ENCODE measurements at places on chromosomes 11 and 22.

DNA sequence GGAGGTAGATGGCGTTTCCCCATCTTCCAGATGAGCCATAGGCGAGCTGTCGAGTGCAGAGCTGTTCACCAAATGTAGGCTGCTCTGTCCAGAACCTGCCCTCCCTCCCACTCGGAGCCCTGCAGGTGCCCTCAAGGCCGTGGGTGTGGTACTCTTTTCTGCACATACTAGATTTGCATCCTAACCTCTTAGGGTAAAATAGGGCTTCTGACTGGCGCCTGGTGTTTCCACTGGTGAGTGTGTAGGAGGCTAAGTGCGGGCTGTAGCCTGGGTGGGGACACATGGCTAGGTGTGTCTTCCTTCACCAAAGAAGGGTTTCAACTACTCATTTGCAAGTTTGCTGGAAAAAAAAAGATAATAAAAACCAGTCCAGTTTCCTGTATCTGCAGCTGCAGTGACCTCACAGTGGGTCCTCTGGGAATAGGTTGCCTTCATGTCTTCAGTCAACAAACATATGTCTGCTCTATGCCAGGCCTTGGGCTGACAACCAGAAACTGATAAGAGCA lies 8.5 kb downstream of the BIK start:
- DNase-seq = no peak

DNA sequence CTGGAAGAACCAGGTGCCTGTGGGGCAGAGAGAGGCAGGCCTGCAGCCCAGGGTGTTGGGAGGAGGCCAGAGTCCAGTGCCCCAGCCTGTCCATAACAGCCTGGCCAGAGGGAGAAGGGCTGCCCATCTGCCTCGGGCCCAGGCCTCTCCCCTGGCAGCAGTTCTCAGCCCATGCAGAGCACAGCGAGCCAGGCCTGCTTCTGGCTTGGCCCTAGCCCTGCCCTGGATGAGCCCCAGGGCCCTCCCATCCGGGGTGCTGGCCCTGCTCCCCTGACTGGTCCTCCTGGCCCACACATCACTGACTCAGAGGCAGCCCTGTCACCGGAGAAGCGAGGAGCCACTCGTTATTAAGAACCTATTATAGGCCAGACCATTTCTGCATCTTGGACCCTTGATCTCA lies 19.7 kb upstream of the MYRF start:
- no peak for DNase-seq

DNA sequence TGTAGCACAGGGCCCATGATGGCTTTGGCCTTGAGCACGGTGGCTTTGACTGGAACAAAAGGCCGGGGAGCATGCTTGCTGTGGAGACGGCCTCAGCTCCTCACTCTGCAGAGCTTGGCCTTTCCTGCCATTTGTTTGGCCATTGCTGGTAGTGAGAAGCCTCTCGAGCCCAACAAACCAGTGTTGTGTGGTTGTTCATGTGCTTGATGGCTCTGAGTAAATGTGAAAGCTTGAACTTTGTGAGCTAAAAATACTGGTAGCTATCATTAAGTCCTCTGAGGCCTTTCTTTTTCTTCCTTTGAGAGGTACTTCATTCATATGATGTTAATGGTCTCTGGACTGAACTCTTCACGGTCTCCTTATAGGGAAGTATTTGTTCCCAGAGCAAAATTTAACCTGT lies 39.6 kb downstream of the NAT10 start:
- no peak for DNase-seq

- no peak for DNase-seq
Measured at GRCh38 chr11:1738380-1738779, 12.0 kb downstream of the IFITM10 start.

- no peak for DNase-seq
Measured at GRCh38 chr11:12761029-12761428, 86.8 kb downstream of the TEAD1 start.

DNA sequence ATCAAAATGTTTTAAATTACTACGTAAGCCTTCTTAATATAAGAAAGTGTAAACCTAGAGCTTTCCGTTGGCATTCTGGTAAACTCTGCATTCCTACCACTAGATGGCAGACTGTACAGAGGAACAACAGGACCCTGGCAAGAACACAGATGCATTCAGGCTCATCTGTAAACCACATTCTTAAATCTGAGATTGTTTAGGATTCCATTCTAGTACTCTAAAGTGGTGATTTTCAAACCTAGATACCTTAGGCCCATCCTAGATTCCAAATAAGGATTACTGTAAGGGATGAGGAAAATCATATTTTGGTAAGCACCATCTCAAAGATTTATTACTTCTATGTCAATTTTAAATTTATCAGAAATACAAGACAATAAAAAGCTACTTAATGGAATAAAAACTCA lies 26.9 kb downstream of the PICALM start:
- DNase-seq = peak; percentile 22

DNA sequence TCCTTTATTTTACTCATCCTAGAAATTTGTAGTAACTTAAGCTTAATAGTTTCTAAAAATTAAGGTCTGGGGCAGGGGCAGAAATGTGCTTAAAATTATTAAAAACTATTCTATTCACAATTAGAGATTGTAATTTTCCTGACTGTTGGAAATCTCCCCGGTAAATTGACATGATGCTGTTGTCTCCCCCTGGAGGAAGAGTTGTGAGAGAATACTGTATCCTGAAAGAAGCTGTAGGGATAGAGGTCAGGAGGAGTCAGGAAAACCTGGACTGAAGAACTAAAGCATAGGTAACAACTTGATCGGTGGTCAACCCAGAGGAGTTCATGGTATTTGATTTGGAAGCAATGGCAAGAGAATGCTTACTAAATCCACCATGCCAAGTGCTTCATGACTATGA lies 16.2 kb upstream of the ESAM start:
- no peak for DNase-seq

DNA sequence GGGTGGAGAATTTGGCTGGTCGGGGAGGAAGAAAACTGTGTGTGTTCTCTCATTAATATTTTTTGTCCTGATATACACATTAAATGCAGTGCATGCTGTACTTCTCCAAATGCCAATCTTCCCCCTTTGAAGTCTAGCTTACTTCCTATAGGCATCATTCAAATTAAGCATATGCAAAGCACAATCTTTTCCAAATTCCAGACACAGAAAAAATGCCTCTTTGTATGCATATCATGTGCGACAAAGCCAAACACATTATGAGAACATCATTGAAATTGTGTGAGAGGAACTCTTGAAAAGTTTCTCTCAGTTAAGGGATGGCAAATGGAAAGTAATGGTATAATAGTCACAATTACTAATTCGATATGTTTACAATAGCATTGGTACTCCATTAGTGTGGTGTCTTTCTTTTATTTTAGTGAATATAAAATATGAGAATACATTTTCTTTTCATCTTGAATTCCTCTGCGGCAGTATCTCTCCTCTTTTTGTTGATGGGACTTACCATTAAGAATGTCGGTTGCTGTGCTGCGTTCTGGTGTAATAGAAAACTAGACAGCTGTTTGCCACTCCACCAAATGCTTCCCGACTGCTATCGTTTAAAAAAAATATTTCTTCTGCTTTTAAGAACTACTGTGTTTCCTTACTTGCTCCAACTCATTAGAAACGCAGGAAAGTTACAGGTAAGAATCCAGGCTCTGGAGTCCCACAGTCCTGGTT lies 19.3 kb upstream of the NRIP3 start:
- DNase-seq = no peak

GRCh38 chr11:99154277-99154676 lies 133.5 kb downstream of the CNTN5 start:
- DNase-seq = no peak

- no peak for DNase-seq
Measured at GRCh38 chr11:1862588-1863351, 9.9 kb downstream of the LSP1 start.

GRCh38 chr22:49157529-49158339 lies 669.9 kb downstream of the BRD1 start:
- no peak for DNase-seq

- no peak for DNase-seq
Measured at GRCh38 chr11:80414181-80415165, 973.6 kb upstream of the TENM4 start.

GRCh38 chr11:19938169-19938856 lies 222.0 kb downstream of the DBX1 start:
- DNase-seq = peak; percentile 78

- DNase-seq = no peak
Measured at GRCh38 chr11:132208477-132209055, 838.2 kb downstream of the NTM start.

DNA sequence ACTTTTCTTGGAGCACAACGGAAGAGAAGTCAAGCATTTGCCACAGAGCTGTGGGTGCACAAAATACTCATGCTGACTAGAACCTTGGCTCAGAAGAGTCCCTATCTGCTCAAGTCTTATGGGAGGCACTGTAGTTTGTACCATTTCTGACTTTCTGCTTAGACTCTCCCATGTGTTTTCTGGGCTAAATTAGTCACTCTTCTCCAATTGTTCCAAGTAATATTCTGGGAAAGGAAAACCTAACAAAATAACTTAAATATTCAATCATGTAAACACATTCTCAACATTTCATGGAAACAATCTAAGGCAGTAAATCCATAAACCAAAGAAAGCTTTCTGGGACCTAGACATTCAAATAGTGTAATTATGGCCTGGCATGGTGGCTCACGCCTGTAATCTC lies 220.7 kb downstream of the SWAP70 start:
- no peak for DNase-seq

DNA sequence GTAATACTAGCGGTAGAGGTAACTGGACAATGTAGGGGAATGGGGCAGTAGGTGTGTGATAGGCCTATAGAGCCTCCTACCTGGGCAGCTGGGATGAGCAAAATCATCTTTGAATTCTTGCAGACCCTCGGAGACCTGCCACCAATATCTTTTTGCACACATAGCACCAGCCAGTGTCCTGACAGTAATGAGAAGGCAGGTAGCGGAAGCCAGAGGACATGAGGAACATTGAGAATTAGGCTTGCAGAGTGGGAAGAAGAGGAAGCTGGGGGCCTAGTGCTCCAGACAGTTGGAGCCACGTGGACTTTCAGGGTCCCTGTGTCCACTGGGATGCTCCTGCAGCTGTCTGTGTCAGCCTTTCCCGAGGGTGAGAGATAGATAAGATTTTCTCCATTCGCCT lies 17.2 kb upstream of the SYT13 start:
- no peak for DNase-seq

- no peak for DNase-seq
Measured at GRCh38 chr11:130813196-130813595, 103.1 kb downstream of the SNX19 start.

GRCh38 chr11:14444441-14445189 lies 55.0 kb downstream of the COPB1 start:
- no peak for DNase-seq

DNA sequence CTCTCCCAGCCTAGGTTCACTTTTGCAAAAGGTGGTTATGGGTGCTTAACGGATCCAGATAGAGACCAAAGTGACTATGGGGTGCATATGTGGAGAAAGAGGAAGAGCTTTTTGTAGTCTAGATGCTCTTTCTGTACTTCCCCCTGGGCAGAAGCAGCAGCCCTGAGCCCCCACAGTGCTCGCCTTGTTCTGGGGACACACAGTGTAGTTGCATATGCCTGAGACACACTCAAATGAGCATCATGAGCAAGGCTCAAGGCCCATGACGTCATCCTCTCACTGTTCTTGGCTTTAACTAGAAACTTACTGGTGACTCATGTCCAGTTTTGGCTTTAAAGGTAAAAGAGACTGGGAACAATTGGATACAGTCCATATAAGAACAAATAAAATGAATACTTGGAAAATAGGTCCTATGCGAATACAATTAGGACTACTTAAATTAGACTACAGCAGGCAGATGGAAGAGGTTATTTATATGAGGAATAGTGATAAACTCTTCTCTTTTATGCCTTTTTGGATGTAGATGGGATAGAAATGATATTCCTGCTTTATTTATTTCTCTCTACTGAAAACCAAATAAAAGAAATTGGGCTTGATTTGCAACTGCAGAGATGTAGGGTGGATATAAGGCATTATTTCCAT lies 20.1 kb upstream of the PEX26 start:
- DNase-seq = no peak

All from glutamatergic neuron (in vitro differentiated cells).